Stimulated activated naive CD4-positive, alpha-beta T cell treated with Interleukin-2 at 50 U/mL for 16 hours (primary cell): ENCODE measurements at places on chromosomes 2 and 18.

DNA sequence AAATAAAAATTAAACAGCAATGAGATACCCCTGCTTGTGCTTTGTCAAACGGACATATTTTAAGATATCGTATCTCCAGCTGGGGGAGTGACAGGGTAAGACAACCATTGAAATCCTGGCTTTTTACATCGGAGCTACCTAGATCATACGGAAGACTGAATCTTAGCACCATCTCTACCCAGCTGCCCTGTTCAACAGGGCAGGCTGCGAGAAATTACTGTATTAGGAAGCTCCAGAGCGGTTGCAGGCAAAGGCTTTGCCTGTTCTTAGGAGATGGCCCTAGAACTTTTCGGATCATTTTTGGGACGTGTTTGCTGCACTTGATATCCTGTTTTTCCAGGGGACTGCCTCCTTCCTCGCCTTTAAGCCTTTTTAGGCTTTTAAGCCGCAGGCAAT lies 2.0 kb upstream of the PRKCE start:
- DNase-seq = no peak

DNA sequence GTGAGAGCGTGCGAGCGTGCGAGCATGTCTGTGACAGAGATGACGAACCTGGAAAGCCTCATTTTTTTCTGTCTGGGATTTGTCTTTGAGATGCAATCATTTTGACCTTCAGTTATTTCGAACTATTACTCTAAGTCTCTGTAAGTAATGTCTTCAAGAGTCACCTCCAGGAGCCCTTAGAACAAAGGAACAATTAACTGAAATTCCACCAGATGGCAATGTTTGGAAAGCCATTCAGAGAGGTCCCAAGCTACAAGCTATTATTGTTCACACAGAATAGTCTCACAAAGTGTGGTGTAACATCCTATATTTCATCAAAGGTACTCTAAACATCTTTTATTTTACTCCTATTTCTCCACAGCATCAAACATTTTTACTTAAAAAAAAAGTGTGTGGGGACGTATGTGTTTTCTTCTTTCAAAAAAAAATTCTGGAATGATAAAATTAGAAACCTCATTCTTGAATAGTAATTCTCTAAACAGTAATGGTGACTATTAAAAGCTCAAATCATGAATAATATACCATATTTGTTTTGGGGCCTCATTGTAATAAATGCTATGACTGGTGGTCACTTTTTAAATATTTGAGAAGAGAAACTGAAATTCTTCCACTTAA lies 35.1 kb upstream of the MAPRE2 start:
- DNase-seq = no peak

GRCh38 chr2:199977984-199978415 lies 22.6 kb downstream of the MAIP1 start:
- peak; percentile 16 for DNase-seq

DNA sequence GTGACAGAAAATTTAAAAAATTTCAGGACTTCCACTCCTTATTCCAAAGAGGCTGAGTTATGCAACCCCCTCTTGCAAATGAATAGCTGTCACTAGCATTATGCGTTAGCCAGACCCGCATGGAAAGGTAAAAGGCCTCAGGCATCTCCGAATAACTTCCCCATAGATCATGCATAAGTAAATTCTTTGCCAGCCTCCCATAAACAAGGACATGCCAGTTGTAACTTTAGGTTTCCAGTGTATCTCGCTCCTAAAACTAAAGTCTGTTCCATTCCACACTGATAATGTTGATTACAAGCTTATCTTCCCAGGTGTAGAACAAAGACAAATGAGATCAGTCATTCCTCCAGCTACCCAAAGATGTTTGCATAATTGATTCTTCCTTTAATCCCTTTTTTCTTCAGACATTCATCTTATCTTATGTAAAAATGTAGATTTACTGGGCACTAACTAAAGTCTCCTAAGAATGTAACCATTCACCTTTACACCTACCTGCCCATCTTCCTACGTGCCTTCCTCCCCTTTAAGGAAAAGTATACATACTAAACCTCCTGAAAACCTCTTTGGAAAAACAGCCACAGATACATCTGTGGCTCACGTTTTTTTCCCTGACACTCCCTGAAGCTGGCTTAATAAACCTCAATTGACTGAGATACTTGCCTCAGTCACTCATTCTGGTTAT lies 13.6 kb upstream of the NFU1 start:
- no peak for DNase-seq

DNA sequence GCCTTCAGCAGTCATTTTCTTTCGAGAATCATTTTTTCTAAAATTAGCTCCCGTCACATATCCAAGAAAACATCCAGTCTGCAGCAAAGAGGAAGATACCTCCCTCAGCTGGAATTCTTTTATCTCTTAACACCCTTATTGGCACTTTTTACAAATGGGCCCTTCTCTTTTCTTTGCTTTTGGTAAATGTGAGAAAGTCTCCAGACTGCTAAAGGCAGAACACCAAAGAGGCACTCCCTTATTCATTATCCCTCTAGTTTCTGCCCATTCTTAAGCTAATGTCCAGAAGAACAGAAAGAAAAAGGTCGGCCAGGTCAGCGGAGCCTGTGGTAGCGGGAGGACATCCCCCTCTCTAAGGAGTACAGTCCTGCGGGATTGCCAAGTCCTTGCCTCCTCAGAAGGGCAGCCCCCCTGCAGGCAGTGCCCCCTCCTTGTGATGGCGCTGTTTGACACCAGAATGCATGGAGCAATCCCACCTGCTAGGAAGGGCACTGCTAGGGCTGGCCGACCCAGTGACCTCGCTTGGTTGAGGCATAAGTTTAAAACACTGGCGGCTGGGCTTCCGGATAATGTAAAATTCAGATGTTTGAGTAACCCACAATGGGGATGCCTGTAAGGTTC lies 34.0 kb downstream of the ST6GAL2 start:
- no peak for DNase-seq

- DNase-seq = no peak
These were observed 70.7 kb downstream of the TIMM21 start for GRCh38 chr18:74219056-74219455.

- no peak for DNase-seq
These were observed 126.3 kb downstream of the LYPD6B start for GRCh38 chr2:149164827-149165226.

GRCh38 chr2:192195548-192196418 lies 1.1 kb upstream of the TMEFF2 start:
- DNase-seq = no peak

DNA sequence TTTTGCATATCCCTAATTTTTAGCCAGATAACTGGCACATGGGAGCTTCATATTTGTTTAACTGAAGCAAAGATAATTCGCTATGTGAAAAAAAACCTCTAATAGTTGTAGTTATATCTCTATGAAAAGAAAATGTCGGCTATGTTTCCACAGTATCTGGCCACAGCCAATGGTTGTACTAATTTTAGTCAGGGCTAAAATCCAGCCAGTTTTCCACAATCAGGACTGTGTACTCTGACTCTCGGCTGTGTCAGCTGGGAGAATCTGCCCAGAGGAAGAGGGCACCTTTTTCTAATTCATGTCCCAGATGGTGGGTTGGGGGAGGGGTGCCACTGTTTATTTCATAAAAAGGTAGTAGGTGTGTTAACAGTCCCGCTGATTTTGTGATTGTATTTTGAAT lies 38.8 kb downstream of the STRADB start:
- no peak for DNase-seq

- DNase-seq = no peak
These were observed 3.7 kb upstream of the ALPK2 start for GRCh38 chr18:58632552-58632951.

DNA sequence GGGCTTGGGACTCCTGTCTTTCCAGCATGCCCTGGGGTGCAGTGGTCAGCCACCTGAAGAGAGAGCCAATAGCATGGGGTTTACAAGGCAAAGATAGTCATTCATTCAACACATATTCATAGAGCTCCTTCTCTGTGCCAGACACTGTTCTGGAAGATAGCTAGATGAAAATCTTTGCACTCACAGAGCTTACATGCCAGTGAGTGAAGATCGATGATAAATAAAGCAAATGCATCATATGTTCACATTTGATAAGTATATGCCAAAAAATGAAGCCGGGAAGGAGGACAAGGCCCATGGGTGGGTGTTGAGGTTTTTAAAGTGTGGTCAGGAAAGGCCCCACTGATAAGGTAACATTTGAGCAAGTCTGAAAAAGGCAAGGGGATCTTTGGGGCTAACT lies 130.8 kb upstream of the CDCA7 start:
- no peak for DNase-seq
